ENCODE measurements at places on chromosomes 13 and 19.

DNA sequence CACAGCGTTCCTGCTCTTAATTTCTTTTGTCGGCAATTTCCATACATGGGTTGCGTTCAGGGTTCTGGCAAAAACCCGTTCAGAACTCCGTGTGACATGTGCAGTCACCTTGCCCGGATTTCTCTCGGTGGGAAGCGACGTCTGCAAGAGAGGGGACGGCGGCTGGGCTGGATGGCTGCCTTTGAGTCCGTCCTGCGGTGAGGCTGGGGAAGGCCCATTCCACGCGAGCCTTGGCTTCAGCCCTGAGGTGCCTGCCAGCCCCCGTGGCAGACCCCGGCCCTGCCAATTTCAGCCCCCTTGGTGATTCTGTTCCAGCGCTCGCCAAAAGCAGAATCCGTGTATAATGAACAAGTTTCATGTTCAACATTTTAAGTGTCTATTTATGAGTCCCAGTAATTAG, 72.6 kb upstream of the TSHZ3 start:
- DNase-seq = no peak

GRCh38 chr13:32822771-32823170, 193.5 kb upstream of the KL start:
- no peak for DNase-seq

GRCh38 chr13:62525652-62526051, 1110.0 kb upstream of the PCDH20 start:
- DNase-seq = no peak

GRCh38 chr13:49351871-49352270, 92.0 kb downstream of the CAB39L start:
- no peak for DNase-seq

- no peak for DNase-seq
Observed at GRCh38 chr19:14672188-14672872, 2.3 kb downstream of the ADGRE3 start.

GRCh38 chr19:39158646-39159260, 33.2 kb downstream of the PAK4 start:
- DNase-seq = no peak

- no peak for DNase-seq
Observed at GRCh38 chr19:9883231-9883758, 48.2 kb downstream of the PIN1 start.

DNA sequence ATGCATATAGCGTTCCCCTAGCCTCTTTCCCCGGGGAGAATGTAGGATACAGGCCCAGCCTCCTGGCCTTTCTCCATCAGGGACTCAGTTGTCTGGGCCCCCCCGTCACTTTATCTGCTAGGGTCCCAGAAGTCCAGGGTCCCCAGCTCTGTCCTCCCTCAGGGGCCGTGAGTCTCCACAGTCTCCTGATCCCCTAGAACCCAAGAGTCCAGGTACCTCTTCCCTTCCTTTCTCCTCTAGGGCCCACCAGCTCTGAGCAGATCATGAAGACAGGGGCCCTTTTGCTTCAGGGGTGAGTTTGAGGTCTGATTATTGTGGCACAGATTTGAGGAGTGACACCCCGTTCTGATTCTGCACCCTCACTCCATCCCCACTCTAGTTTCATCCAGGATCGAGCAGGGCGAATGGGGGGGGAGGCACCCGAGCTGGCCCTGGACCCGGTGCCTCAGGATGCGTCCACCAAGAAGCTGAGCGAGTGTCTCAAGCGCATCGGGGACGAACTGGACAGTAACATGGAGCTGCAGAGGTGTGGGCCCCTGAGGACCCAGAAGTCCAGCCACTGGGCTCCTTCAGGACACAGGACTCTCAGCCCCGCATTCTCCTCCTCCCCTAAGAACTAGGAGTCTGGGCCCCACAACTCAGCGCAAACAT, 758 bp downstream of the BAX start:
- no peak for DNase-seq

DNA sequence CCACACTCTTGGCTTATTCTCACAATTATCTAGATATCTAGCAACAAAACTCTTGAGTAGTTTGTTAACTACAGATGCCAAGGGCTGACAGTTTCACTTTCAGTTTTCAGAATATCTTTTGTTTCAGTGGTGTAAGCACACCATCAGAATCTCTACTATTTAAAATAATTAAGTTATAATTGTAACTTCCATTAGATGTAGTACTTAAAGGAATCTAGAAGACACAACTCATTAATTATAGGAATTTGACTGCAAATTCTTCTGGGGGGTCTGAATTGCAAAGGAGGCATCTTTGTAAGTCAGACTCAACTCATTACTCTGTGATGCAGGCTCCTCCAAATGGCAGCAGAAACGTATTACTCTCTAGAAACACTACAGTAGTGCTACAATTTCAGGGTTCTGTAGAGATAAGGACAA, 44.9 kb upstream of the USPL1 start:
- DNase-seq = no peak

DNA sequence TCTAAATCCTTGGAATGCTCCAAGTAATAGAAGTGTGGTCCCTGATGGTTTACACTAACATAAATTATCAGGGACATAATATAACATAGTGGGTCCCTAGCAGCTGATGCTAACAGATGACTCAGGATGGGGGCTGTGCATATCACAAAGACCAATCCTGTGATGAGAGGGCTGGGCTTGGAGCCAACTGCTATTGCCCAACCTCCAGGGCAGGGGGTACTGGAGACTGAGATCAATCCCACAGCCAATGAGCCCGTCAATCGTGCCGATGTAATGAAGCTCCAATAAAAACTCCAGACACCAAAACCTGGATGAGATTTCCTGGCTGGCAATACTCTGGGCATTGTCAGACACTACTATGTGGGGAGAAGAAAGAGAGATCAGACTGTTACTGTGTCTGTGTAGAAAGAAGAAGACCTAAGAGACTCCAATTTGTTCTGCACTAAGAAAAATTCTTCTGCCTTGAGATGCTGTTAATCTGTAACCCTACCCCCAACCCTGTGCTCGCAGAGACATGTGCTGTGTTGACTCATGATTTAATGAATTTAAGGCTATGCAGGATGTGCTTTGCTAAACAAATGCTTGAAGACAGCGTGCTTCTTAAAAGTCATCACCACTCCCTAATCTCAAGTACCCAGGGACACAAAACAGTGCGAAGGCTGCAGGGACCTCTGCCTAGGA, 33.4 kb downstream of the ABCC4 start:
- DNase-seq = no peak

DNA sequence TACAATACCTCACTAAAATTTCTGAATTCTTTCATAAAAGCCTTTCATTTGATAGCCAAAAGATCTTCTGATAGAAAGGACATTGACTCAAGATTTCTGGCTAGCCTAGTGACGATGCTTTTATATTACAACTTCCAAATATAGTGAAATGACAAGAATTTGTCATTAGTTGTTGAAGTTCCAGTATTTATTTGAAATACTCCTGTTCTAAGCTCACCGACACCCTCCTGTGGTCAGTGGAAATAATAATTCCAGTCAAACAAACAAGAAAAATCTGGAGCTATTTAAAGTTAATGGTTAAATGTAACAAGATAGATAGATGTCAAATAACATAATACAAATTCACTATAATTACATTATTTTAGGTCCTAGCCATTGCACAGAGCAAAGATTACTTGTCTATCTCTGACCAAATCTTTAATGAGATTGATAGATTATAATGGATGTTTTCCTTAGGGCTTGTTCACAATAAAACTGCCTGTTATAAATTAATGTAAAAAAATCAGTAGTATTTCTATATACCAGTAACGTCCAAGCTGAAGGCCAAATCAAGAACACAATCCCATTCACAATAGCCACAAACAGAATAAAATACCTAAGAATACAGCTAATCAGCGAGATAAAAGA, 195.5 kb downstream of the RGCC start:
- DNase-seq = no peak

- no peak for DNase-seq
Observed at GRCh38 chr13:95603887-95604555, 40.5 kb downstream of the DZIP1 start.
